ENCODE measurements at places on chromosomes 3 and 15. TPM values are rescaled to one million over a fixed set of nuclear protein-coding genes. Genes with fewer than 3 reads are reported as not detected.

AADACL2 gene
- not detected for total RNA-seq

CGNL1 gene
- 121 TPM for total RNA-seq

DTWD1 gene
- total RNA-seq: 18.7 TPM

ROPN1 gene
- total RNA-seq: not detected

ROBO2 gene
- not detected for total RNA-seq

LINGO1 gene
- total RNA-seq: 8.8 TPM

C3orf22 gene
- not detected for total RNA-seq

DNA sequence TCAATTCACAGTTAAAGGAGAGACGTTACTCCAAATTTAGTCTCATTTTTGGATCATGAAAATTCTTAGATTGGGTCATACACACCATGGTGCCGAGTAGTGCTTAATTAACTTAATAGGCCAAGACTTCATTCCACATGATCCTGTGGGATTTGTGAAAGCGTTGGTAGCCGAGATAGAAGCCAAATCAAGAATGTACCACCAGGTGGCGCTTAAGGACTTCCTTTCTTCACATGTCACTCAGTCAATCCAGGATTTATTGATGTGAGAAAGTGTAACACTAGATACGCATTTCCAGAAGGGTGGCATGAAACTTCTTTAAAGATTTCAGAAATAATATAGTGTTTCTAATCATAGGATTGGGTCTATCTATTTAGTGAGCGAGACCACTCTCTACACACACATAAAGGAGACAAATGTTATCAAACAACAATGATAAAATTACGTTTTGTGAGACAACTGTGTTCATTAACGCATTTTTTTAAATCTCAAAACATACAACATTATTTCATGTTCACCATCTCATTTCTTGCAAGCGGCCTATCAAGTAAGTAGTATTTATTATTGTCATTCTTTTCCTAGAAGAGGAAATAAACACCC, 436.1 kb downstream of the CHL1 start:
- DNase-seq: peak; percentile 92

DNA sequence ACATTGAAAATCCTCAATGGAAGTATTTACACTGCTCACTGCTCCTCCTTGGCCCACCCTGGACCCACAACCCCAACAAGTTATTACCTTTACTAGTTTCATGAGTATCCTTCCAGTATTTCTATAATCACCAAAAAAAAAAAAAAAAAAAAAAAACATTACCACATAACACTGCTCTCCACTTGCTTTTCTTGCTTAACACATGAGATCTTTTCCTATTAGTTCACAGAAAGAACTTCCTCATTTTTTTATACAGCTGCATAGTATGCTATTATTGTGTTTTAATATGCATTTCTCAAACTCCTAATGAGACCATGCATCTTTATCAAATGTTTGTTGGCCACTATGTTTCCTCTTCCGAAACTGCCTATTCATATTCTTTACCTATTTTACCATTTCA, 14.6 kb downstream of the GABPB1 start:
- no peak for DNase-seq

- DNase-seq: no peak
These were observed 237.8 kb downstream of the FMN1 start for GRCh38 chr15:32956711-32957110.

DNA sequence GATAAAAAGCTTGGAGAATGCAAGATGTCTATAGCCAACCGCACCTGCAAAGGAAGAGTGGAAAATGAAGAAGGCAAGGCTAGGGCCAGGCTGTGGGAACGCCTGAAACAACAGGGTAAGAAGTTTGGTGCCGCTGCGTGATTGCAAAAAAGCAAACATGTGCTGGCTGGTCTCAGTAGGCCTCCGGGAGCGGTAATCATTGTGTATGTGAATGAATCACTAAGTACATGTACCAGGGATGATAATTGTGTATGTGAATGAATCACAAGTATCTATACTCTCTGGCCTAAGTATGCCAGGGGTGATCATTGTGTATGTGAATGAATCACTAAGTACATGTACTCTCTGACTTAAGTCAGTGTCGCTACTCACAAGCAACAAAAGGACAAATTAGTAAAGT, 40.3 kb upstream of the PARL start:
- DNase-seq: no peak

GRCh38 chr15:79458491-79458890, 26.4 kb downstream of the MINAR1 start:
- DNase-seq: peak; percentile 76

GRCh38 chr3:191973820-191974219, 512.9 kb downstream of the PYDC2 start:
- no peak for DNase-seq

DNA sequence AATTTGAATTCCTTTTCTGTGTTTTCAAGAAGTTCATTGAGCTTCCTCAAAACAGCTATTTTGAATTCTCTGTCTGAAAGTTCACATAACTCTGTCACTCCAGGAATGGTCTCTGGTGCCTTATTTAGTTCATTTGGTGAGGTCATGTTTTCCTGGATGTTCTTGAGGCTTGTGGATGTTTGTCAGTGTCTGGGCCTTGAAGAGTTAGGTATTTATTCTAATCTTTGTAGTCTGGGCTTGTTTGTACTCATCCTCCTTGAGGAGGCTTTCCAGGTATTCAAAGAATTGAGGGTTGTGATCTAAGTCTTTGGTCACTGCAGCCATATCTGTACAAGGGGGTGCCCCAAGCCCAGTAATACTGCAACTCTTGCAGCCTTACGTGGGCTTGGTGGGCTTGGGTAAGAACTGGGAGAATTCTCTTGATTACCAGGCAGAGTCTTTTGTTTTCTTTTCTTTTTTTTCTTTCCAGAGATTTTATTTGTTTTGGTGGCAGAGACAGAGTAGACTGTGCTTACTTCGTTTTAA, 19.3 kb upstream of the CCNDBP1 start:
- no peak for DNase-seq

DNA sequence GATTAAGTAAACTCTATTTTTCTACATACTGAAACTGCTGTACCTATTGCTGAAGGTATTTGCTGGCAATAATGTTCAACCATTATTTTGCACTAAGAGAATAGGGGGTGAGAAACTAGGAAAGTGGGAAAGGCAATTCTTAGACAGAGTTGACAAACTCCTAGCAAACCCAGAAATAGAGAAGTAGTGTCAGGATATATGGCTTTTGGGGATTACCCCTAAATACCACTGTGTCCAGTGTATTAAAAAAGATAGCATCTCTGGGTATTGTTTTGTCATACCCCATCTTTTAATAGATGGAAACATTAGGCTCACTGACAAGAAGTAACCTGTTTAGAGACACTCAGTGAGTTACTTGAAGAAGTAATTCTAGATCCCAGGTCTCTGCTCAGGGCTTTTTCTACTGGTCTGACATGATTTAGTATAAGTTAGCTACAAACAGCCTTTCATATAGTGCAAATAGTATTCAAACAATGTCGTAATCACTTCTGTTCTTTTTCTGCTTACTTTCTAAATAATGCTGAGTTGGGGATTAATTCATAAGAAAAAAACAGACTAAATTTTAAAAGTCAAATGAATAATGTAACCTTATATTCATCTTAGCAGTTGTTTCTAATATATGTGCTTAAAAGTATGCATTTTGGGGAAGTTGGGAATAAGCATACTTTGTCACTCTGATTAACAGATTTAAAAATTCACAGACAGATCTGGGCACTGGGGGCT, 107.2 kb downstream of the IL1RAP start:
- DNase-seq: no peak

- DNase-seq: no peak
These were observed 1106.4 kb downstream of the SI start for GRCh38 chr3:163971861-163972260.

DNA sequence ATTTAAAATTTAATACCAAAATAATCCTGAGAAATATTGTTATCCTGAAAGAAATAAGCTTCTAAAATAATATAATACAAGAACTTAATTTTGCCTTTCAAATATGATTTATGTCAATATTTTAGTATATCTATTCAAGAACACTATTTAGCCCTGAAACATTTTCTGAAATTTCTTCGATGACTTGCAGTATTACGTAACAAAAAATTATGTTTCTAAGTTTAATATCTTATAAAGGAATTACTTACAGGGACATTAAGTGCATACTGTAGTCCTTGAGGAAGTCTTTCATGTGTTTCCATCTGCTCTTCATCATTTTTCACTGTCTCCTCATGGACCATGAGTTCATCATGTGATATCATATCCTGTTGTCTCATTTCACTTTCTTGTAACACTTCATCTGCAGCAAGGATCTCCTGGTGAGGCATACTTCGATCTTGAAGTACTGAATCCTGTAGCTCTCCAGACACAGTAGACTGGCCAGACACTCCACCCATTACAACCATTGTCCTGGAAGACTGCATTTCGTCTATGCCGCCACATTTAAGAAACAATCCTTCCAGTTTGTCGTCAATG, 62.0 kb downstream of the ZNF148 start:
- DNase-seq: no peak

DNA sequence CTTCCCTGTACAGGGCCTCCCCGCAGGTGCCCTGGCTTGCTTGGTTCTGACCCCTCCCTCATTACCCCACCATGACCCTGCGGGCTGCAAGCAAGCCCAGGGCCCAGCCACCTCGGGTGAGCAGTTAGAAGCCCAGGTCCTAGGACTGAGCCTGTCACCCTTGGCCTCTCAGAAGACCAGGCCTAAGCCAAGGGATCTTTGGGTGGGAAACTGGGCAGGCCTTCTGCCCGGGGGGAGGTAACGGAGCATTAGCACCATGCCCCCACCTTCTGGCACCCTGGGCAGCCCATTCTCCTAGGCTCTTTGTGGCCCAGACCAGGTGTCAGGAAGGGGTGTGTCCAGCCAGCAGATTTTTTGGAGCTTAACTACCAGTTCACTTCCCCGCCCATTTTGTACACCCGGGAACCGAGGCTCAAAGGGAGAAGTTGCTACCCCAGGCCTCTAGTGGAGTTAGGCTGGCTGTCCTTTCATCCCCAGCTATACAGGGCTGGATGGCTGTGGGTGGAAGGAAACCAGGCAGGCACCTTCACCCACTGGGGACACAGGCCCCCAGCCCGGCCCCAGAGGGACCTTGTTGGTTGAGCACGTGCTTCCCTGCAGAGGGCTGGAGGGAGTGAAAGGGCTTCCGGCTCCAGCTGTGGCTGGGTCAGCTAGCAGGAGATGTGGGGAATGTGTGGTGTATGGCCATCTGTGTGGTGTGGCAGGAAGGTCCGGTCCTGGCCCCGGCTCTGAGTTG, 1.4 kb downstream of the CSK start:
- no peak for DNase-seq

DNA sequence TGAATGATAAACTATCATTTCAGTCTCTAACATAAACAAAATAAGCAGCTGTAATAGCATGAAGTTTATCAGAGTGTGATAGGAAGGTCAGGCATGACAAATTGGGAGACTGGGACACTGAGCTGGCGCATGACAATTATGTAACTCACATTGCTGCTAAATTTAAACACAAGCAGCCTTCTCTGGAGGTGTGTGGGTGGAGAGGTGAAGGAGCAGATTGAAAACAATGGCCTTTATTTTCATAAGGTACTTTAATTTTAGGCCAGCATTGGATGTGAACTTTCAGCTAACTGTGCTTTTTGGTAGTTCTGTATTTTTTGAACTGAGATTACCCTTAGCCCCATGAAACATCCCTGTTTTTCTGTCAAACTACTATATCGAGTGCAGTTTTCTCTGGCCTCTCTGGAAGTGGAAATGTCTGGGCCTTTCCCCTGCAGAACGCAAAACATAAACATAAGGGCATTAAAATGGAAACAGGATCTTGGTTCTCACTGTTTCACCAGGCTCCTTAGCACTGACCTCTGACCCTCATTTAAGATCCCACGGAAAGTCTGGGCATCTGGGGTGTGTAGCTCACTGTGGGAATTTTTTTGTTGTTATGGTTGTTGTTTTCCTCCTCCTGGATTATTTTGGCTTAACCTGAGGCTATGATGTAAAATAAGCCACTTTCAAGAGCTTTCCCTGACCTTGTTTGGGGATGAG, 160.1 kb upstream of the DPH6 start:
- DNase-seq: peak; percentile 27

Data from G401 (cell line).